ENCODE measurements at places on chromosomes 5 and 9.

GRCh38 chr5:74519161-74519571 lies 121.4 kb downstream of the ENC1 start:
- DNase-seq: no peak

DNA sequence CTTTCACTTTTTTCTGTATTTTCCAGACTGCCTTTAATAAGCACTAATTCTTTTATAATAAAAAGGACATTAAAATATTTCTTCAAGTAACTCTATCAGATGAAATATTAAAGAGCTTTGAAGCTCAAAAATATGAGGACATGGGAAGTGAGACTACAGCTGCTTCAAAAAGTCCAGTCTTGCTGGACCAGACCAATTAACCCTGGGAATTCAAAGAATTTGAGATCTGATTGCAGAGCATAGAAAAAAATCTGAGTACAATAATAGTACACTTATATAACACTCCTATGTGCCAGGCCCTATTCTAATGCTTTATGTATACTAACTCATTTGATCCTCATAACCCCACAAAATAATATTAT lies 9.8 kb downstream of the TMEM245 start:
- no peak for DNase-seq

DNA sequence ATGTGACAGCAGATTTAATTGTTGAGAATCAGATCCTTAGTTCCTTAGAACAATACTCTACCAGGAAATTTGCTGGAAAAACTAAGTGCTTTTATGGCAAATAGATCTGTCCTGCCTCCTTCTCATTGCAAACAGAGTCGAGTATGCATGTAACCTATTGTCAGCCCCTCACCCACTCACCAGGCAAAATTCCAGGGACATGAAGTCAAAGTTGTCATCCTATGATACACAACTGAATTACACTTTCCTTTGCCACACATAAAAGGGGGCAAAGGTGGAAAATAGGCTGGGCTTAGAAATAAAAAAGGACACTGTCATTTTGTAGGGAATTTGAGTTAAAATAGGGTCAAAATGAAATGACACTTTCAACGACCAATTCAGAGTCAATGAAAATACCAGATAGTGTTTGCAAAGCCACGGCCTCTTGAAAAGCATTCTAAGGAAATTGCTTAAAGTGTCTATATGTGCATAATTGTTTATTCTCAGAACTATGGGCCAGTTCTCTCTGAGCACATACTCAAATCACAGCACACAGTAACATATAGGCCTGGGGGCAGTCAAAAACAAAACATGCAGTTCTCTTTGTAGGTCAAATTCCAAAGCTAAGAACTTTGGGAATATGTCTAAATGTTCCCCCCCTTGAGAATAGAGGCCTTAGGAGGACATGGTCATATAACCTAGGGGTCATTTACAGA lies 452.8 kb downstream of the NFIB start:
- DNase-seq: no peak

GRCh38 chr5:5371005-5371404 lies 51.5 kb upstream of the ICE1 start:
- no peak for DNase-seq

GRCh38 chr5:2780421-2781171 lies 29.1 kb upstream of the IRX2 start:
- DNase-seq: no peak

DNA sequence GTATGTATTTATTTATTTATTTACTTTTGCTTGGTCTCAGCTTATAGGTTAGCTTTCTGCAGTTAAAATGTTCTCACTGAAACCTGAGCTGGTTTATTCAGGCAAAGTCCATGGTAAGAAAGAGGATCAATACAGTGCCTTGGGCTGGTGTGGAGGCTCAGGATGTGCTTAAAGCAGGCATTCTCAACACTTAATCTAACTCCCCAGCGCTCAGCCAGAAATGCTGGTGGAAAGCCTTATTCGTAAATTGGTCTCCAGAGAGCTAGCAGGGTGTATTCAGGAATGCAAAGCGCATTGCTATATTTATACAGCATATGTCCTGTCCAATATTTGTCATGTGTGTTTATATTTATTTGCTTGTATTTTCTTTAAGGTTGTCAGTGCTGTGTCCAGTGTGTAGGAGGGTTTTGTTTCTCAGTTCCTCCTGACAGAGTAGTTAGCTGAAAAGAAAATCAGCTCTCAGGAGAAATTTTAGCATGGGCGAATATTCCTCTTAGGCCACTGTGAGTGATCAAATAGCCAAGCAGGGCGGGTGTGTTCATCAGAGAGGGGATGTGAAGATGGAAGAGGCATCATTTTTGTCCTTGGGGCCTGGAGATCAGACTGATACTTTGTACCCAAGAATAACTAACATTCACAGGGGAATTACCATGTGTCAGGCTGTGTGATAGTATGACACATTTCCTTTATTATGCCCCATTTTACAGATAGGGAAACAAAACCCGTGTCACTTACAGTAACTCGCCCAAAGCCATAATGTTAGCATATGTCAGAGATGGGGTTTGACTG lies 65.8 kb downstream of the DOCK2 start:
- no peak for DNase-seq

GRCh38 chr5:136011414-136012001 lies 17.3 kb upstream of the TGFBI start:
- no peak for DNase-seq

DNA sequence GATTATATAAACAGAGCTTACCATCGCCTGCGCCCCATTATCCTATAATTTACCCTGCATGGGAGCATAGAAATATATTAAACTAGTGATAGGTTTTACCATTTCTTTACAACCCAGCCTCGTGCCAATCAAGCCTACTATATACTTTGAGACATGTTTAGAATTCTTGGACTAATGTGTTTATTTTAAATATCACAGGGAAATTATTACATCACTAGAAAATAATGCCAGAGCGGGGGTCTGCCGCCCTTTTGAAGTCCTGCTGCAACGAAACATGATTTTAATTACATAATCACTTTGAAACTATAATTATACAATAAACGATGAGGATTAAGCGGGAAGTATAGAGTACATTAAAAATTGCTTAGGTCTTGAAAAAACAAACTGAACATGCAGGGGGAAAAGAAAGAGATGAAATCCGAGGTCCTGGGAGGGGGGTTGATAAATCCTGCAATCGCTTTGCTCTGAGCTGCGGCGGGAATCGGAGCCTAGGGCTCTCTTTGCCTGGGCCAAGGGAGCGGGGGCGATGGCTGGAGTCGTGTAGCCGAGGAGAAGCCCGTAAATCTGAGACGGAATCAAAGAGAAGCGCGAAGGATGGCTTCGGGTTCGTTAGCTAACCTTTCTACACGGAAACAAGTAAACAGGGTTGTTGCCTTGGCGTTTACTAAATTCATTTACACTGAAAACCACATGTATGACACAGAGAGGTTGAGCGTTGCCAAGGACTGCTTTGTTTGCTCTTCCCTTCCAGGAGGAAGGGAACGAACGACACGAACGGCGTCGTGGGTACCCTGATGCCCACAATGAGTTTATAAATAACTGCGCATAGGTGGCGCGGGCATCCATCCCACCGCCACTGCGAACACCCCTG lies 127.6 kb downstream of the TMEM174 start:
- DNase-seq: no peak

DNA sequence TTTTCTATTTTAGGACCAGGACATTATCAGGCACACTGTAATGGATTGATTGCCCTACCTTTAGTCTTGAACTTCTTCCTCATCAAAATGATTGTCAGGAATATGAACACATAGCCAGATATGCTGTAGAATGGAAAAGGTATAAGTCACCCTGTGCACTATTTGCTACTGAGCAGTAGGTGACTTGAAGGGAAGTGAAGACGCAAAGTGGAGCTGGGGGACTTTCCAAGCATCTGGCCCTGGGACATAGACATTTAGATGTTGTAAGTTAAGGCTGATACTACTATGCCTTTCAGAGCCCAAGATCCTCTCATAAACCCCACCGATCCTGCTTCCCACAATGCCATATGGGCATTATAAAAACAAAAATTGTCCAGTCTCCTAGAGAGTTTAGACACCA lies 174.5 kb downstream of the DOCK8 start:
- DNase-seq: no peak

GRCh38 chr5:3101561-3101960 lies 350.1 kb upstream of the IRX2 start:
- no peak for DNase-seq

DNA sequence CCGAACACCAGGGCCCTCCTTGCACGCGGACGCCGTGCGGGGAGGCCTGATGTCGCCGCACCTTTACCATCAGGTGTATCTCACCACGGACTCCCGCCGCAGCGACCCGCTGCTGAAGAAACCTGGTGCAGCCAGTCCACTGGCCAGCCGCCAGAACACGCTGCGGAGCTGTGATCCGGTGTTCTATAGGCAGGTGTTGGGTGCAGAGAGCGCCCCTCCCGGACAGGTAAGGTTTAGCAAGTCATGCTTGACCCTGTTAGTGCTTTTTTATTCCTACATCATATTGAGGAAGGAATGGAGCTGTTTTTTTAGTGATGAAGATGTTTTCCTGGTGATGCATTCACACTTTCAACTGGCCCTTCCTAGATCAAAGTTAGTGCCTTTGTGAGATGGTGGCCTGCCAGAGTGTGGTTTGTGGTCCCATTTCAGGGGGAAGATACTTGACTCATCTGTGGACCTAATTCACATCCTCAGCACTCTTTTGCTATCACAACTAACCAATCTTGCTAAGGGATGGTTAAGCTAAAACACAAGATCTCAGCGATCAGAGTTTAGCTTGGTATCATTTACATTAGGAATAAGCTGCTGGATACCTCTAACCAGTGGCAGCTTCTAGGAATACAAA lies 2.7 kb downstream of the PCDHGC3 start:
- DNase-seq: no peak

DNA sequence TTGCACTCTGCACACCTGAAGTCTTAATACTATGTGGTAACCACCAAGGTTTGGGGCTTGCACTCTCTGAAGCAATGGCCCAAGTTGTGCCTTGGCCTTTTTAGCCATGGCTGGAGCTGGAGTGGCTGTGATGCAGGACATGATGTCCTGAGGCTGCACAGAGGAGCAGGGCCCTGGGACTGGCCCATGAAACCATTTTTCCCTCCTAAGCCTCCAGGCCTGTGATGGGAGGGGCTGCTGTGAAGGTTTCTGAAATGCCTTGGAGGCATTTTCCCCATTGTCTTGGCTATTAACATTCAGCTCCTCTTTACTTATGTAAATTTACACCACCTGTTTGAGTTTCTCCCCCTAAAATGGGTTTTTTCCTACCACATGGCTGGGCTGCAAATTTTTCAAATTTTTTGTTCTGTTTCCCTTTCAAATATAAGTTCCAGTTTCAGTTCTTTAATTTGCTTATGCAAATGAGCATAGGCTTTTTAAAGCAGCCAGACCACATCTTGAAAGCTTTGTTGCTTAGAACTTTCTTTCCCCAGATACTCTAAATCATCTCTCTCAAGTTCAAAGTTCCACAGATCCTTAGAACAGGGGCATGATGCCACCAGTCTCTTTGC lies 237.4 kb upstream of the DMAC1 start:
- DNase-seq: no peak

DNA sequence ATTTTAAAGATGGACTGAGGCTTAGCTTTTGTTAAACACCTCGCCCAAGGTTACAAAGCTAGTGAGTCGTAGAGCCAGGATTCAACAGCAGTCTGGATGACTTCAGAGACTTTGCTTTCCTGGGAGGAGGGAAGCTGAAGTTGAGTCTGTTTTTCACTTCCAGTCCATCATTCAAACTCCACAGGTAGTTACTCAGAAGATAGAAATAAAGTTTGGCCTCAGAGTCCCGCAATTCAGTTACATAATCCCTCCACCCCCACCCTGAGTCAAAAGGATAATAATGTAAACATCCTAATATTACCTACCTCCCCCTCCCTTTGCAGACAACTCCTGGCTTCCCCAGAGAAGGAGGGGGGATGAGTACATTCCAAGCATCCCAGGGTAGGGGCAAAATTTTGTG lies 8.1 kb downstream of the HBEGF start:
- no peak for DNase-seq

- DNase-seq: no peak
Observed at GRCh38 chr5:3639175-3639574, 43.5 kb downstream of the IRX1 start.

- no peak for DNase-seq
Observed at GRCh38 chr5:96433066-96433447, at the start of gene PCSK1. PCSK1 (minus strand) TSS chr5:96433248; CDS start chr5:96433042, 206 bp downstream.

DNA sequence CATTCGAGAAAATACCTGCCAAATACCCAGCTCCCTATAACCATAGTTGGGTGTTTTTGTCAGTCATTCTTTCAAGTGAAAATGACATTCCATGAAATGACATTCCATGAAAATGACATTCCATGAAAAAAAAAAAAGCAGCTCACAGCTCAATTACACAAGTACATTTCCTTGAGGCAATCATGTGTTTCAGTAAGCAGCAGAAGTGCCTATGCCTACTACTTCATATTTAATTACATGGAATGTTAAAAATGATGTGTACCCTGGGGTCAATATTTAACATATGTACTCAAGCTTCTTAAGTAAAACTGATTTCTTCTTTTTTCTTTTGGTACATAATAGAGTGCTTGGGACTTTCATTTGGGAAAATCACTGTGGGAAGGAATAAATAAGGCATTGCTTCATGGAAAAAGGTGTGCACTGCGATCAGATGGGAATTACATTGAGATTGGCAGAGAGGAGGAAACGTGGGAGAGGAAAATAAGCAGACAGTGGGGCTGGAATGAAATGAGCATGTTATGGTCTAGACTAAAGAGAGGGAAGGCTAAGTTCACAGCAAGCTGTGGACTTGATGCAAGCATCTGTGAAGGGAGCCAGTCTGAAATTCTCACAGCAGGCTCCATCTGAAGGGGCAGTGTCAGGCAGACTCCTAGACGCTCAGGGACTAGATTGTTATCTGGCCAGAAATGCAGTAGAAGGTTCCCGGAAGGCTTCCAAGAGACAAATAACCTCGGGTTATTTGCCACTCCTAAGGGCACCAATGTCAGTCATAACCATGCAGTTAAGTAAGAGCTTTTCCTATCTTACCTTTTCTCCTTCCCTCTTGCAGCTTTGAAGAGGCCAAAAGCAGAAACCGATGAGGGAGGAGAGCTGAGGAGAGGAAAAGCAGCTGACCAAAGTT lies 15.2 kb upstream of the SPATA9 start:
- DNase-seq: no peak

DNA sequence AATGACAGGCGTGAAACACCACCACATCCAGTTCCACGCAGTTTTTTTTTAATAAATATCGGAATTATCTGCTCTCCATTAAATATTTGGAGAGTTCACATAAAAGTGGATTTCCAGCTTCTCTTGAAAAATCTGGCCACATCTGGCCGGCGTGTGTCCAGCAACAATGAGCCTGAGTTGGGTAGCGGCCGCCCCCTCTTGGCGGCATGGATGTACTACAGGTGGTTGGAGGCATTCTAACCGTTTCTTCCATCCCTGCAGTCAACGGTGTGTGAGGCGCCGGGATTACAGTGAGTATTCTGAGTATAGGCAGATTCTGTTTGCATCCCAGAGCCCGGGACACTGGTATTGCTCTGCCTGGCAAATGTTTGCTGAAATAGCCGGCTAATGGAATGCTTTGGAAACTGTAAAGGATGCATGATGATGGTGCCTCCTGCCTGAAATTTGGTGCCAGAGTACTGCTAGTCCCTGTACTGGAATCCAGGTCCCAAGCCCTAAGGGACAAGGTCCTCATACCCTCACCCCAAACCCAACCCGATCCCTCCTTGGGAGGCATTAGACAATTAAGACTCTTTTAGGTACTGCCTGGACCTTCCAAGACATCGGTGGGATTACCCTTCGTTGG lies 13.6 kb upstream of the GM2A start:
- DNase-seq: no peak
